ENCODE measurements at places on chromosomes 1 and 21.

DNA sequence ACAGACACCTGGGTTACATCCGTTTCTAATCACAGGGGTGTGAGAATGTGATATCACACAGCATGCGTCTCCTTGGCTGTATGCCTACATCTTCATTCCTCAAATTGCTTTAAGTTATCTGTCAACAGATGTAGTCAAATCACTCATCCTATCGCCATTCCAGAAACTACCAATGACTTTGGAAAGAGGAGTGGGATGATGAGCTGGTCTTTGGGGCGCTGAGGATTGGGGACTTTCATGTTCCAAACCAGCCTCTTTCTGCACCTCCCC, 104.8 kb downstream of the NAV1 start:
- no peak for DNase-seq

- no peak for DNase-seq
Observed at GRCh38 chr21:40569357-40569756, 277.6 kb downstream of the DSCAM start.

DNA sequence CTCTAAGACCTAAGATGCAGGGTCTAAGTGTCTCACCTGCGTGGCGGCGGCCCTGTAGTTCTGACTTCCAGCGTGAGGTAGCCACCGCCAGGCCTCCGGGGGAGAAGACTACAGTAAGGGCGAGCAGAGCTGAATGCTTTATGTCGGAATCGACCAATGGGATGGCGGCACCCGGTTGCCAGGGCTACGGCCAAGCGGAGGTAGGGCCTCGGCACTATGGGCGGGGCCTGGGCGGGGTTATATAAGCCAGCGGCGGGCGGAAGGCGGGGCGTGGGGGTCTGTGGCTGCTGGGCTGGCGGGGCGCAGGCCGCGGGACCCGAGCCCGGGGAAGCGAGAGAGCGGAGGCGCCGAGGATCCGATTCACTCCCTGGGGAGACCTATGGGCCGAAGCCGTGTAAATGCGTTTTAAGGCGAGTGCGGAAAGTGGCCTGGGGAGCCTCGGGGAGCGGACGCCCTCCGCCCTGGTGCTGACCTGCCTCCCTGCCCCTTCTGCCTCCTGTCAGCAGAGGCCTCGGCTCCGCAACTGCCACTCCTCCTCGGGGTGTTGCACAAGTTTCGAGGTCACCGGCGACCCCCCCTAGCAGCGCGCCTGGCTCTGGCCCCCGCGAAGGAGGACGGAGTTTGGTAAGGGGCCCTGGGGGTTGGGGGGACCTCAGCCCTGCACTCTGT, at the start of gene AZIN2:
TSS of gene AZIN2 (plus strand) at position 269 of the 669 bp plus-strand sequence. CDS start 1,097 bp downstream, outside the sequence.
- peak; percentile 96 for DNase-seq

DNA sequence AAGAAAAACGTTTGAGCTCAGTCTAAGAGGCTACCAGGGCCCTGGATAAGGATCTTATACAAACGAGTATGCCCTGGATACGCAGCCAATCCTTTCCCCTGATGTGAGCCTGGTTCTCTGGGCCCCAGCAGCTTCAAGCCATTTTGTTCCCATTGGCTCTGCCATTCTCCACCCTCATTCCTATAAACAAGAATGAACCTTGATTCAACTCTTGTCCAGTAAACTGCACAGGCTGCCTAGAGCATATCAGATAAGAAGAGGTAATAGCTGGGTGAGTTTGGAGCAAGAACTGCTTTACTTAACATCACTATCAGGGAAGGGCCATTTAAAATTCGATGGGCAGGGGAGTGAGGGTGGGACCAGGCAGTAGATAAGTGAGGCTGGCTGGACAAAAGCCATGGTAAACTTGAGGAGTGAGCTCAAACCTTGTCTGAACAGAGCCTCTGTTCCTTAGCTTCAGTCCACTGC, 11.3 kb downstream of the BTG2 start:
- no peak for DNase-seq

Measured in hippocampal formation (tissue), 2 donors.